ENCODE measurements at places on chromosomes 5 and 9.

GRCh38 chr9:108271646-108272348 lies 584.0 kb downstream of the ACTL7B start:
- no peak for DNase-seq

- DNase-seq = no peak
These were observed 11.3 kb upstream of the P4HA2 start for GRCh38 chr5:132238901-132239500.

DNA sequence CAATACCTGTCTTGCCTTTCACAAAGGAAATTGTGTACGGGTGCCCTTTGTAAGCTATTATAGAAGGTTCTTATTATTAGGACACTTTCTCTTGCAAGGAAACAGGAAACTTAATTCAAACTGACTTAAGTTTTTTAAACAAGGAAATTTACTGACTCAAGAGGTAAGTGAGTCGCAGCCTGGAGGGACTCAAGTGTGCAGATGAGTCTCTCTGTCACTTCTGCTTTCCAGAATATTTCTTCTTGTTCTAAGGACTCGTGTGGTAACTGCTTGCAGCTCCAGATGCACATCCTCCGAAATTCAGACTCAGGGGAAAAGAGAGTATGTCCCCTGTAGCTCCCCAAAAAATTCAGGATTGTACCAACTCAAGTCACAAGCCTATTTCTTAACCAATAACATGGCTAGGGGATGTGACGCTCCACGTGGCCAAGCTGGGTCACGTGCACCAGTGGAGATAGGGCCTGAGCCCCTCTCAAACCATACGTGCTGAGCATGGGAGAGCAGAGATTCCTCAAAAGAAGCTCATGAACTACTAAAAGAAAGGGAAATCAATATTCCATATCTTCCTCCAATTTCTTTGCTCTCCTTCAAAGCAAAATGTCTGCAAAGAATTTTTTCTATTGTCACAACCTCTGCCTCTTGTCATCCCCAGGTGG lies 49.2 kb upstream of the ERCC6L2 start:
- DNase-seq = no peak

DNA sequence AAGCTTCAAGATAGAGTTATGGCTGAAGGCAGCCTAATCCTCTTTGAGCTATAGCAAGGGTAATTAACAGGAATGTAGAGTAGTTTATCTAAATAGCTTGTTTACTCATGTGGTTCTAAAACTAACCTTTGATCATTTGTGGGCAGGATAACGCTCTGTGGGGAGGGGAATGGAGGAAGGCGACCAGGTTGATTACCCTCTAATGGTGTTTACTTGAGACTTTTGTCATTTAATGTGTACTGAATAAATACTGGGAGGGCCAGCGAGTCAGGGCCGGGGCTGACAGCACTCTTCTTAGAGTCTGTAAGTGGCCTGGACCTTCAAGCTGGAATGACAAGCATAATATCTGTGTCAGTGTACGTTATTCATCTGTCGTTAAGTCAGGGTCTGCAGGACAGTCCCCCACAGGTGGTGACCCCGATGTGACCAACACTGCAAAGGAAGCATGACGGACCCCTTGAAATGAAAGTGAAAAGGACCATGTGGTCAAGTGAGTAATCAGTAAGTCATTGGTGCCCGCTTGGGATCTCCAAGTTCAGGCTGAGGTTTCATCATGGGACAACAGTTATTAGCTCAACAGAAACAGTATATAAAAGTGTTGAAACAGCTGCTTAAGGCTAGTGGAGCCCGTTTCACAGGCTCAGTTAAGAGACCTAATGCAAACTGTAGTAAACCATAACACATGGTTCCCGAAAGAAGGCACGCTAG lies 162.6 kb downstream of the CPLANE1 start:
- no peak for DNase-seq

DNA sequence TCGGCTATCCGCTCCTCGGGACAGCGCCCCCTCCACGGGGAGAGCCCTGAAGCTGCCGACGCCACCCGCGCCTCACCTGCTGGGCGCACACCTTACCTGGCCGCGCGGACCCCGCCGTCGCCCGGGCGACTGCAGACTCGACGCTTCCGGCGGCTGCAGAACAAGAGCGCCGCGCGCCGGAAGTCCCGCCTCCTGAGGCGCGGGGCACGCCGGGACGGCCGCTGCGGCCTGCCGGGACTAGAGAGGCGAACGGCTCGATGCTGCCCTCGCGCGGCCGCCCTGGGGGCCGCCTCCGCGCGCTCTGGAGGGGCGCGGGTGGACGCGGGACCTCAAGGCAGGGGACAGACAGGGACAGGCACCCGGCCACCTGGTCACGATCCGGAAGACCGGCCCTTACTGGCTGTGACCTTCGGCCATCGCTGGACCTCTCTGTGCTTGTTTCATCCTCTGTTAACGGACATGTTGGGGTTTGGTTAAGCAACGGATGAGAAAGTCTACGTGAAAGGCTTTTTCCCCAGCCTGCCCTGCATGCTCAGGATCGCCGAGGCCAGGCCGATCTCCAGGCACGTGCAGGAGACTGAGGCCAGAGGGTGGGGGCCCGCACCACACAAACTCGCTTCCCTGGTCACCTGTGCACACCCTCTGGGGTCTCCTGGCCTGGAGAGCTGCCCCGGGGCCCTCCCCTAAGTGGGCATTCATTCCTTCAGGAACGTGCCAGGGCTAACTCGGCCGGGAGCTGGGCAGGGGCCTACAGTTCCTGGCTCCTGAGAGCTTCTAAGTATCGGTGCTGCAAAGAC lies at the start of gene SNAPC4:
TSS of gene SNAPC4 (minus strand) at position 133 of the 797 bp plus-strand sequence. CDS start 1,742 bp downstream, outside the sequence.
- DNase-seq = peak; percentile 32

- no peak for DNase-seq
These were observed 362.8 kb downstream of the SEMA5A start for GRCh38 chr5:9182899-9183695.

DNA sequence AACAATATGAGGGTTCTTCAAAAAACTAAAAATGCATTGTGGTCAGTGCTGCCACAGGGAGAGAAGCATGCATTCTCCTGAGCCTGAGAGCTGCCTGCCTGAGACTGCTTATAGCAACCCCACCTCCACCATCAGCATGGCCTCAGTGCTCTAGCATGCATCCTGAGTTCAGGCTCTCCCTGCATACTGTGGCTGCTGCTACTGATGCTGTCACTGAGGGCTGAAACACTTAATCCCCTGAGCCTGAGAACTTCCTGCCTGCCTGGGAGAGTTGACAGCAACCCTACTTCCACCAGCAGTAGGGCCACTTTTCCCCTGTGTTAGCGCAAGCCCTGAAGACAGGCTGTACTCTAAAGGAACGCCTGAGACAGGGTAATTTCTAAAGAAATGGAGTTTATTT lies 206.0 kb downstream of the FBXO4 start:
- DNase-seq = no peak

DNA sequence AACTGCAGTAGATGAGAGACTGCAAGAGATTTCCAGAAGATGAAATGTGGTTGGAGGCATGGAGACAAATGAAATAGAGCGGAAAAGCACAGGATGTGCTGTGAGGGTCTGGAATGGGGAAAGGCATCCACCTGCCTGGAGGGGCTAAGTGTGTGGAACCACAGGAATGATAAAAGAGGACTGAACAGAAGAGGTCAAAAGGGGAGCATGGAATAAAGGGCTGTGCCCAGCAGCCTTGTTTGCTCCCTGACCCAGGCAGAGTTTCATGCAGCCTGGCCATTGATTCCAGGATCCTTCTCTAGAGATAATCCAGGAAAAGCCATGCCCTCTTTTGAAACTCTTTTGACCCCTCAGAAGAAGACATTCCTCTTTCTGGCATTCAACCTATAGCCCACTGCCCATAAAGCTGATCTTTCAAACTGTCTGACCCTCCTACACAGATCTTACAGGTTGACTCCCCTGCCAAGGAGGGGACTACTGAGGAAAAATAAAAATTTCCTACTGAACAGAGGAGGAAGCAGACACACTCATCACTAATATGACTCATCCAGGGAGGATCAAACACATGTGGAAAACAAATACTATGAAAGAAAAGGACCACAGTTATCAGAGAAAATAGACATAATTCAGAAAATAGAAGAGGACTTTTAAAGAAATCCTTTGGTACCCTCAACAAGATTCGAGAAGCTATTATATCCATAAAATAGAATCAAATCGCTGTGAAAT lies 273.5 kb upstream of the PCSK5 start:
- no peak for DNase-seq

DNA sequence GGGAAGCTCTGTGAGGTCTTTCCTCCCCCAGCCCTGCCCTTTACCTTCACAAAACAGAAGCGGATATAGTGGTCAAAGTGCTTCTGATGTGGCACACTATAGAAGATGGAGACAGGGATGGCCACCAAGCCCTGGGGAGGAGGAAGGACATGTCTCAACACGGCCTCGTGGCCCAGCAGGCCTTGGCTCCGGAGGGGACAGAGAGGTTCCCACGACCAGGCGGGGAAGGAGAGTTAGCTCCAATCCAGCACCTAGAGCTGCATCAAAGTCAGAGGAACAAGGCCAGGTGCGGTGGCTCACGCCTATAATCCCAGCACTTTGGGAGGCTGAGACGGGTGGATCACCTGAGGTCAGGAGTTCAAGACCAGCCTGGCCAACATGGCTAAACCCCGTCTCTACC lies 4.1 kb upstream of the SPOUT1 start:
- no peak for DNase-seq

DNA sequence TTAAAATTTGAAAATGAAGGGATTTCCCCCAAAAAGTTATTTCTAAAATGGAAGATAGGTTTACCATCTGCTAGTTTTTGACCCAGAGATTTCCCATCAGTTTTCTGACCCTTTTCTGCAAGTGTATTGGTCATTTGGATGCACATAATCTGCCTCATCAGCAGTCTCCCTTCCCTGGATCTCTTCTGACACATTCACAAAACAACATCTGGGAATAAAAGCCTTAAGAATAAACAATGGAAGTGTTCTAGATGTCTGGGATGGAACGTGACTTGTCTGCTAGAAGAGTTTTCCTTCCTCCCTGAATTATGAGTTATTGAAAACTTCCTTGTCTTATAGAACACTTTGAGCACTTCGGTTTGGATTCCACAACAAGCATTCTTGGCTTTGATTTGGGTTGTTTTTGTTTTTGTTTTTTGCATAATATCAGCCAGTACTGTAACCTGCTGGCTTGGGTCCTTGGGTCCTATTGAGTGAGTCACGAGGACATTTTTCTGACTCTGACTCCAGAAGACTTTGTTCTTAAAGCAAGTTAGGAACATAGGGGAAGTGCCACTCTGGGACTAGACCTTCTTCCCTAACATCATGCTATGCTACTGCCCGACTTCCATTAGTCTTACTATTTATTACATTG lies 18.2 kb upstream of the ESM1 start:
- DNase-seq = no peak

DNA sequence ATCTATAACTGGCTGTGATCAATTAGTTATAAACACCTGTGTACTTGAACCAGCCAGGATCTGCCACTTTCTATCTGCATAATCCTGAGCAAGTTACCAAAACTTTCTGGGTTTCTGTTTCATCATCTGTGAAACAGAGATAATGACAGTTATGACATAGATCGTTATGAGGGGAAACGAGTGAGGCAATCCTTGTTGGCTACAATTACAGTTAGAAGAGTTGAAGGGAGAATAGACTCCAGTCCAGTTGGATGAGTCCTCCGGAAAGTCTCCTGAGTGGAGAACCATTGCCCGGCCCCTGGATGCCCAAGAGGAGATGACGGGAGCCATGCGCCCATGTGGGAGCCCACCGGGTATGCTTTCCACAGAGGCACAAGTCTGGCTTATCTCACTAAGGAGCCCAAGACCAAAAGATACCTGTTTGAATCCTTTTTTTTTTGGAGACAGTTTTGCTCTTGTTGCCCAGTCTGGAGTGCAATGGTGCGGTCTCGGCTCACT lies 4.5 kb downstream of the PDE6A start:
- peak; percentile 81 for DNase-seq

DNA sequence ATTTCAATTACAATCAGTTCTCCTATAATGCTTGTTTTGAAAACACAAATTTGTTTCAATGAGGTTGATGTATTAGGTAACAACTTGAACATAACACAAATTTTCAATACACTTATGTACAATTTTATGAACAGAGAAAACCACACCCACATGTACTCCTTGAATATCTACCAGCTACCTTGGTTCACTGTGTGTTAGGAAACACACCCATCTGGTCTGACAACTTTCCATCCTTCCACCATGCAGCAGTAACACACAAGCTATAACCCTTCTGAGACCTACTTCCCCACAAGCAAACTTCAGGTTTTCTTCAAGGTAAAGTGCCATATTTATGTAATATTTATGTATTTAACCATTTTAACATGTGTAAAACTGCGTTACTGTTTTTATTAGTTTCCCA lies 36.4 kb upstream of the UBQLN1 start:
- DNase-seq = no peak

DNA sequence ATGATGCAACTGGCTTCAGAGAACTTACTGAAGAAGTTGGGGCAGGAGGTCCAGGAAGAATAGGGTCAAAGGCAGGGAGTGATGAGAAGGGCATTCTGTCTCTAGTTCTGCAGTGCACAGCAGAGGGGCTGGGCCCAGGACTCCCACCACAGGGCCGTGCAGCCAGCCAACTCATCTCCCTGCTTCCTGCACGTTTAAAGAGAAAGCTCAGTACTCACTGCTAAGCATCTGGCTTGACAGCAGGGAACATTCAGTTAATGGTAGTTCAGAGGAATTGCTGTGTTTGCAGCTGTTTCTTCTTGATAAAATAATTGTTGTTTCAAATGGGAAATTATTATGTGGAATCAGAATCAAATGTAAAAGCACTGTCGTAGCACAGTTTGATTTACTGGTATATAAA lies 25.6 kb upstream of the SCAMP1 start:
- no peak for DNase-seq

DNA sequence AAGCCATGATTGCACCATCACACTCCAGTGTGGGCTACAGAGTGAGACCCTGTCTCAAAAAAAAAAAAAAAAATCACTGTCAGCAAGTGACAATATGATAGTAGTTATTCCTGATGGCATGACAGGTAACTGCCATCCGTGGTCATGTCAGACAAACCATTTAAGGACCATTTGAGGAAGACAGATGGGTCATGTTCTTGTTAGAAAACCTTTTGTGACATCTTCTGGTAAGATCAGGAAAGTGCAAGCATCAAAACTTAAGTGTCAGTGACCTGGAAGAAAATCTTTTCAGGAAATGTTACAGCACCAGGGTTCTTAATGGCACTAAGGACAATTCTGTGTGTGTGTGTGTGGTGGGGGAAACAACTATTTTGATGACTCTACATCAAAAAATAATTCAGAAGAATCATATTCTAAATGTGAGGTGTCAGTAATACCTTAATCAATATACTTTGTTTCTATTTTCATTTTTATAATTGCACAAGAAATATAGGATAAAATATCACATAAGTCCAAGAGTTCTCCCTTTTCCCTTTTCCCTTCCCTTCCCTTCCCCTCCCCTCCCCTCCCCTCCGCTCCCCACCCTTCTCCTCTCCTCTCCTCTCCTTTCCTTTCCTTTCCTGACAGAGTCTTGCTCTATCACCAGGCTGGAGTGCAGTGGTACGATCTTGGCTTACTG lies 17.8 kb downstream of the SLC38A9 start:
- DNase-seq = no peak

DNA sequence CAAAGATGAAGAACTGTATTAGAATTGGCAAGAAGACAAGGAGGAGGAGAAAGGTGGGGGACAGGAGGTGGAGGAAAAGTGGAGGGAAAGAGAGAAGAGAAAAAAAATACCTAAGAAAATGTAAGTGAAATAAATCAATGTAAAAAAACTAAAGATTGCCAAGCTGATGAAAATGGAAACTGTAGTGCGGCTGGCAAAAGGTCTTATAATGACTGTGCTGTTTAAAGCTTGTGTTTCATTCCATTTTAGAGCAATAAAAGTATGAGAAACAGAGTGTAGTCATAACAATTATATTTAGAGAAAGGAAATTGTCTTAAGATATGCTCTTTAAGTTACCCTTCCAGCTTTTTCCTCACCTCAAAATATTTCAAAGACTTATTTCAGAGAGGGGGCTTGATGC lies 670.5 kb upstream of the SEMA6A start:
- no peak for DNase-seq
